ENCODE measurements at places on chromosomes 11 and 22.

DNA sequence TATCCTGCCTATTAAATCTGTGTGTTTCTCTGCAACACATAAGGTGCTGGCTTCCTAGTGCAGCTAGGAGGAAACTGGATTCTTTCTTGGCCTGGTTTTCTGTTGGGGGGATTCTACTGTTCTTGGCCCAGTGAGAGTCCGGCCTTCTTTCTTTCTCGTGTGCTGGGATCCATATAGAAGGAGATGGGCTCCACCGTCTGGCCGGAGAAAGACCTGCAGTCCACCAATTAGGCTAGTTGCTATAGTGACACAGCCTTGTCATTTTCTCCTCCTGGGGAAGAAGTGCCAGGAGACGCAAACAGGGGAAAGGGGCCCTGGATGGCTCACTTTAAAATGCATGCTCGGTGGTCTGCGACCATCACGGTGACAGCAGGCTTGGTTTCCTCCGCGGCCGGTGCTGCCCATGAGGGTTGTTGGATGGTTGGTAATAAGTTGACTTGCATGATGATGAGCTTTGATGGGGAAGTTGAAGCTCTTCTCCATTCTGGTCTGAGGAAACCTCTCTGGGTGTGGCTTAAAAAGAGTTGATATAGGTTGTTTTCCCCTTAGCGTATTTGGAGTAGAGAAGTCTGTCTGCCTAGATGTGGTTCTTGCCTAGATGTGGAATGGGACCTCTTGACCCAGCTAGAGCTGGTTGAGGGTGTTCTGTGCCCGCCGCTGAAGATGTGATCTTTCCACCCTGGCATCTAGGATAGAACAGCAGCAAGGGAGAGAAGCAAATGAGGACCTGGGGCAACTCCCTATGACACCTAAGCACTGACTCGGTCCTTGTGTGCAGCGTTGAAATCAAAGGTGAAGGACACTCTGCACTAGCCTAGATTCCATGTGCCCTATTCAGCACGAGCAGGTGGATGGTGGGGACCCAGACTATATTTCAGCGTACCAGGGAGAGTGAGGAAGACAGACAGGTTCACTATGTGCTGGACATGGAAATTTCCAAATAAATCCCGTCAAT lies 1335.0 kb downstream of the BRD1 start:
- DNase-seq, result peak; percentile 32

- no peak for DNase-seq
Measured at GRCh38 chr11:1293619-1294015, 15.8 kb downstream of the TOLLIP start.

- DNase-seq, result peak; percentile 61
Measured at GRCh38 chr11:6419009-6419631, at the start of gene APBB1. Gene APBB1 (minus strand): TSS chr11:6419094. CDS start chr11:6411347, 7,747 bp downstream.

DNA sequence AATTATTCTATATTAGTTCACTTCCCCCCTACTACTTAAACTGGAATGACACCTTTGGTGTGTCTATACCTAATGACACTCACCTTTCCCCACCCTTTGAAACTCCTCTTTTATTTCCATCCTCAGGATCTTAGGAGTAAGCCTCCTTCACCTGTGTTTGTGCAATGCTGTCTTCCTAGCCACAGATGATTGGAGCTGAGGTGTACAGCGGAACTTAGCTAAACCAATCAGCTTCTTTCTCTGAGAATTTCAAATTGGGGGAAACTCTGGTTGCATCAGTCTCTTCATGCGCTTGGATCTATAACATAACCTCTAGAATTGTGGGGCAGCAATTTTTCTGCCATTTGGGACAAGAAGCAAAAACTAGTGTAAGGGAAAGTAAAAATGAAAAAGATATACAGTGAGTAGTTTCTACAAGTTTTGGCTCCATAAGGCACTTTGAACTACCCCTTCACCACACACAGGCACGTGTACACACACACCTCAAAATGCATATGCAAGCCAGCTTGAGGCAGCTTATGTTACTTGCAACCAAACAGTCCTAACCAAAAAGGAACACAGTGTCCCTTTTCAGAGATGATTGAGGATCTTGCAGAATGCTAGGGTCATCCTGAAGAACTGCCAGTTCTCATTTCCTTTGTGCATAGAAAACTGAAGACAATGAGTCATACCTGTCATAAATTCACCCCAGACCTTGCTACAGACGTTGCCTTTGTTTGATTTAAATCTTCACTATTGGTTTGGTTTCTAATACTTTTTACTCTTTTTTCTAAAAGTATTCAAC lies 36.0 kb upstream of the LDLRAD3 start:
- no peak for DNase-seq

GRCh38 chr11:126978911-126979310 lies 21.7 kb downstream of the KIRREL3 start:
- no peak for DNase-seq

GRCh38 chr22:38863531-38864131 lies 8.4 kb downstream of the CBX6 start:
- no peak for DNase-seq

DNA sequence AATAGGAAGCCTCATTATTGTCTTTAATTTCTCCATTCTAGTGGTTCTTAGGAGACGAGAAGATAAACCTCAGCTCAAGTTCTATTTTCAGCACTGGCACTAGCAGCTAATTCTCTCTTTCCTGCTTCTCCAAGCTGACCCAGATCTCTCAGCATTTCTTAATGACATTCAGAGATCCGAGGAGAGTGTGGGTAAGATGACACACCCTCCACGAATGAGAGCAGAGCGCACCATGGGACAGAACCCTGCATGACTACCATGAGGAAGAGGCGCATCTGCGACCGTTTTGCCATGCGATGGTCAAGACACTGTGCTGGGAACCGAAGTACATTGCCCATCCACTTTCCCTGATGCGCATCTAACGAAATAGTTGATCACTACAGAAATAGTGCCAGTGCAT lies 241.8 kb downstream of the LARGE1 start:
- DNase-seq, result no peak

DNA sequence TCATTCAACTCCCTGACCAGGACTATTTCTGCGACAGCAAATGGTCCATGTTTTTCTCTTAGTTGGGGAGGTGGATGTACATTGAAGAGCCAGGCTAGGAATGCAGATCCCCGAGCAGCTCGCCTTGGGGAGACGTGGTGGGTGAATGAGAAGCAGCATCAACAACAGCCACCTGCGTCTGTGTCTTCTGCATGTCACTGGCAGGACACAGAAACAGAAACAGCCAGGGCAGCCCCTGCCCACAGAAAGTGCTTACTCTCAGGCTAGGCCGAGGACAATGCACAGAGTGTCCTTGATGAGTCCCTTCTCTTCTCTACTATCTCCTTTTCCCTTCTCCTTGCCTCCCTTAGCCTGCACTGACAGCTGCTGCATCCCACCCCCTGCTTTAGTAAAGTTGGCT lies 541.9 kb upstream of the CADM1 start:
- no peak for DNase-seq

DNA sequence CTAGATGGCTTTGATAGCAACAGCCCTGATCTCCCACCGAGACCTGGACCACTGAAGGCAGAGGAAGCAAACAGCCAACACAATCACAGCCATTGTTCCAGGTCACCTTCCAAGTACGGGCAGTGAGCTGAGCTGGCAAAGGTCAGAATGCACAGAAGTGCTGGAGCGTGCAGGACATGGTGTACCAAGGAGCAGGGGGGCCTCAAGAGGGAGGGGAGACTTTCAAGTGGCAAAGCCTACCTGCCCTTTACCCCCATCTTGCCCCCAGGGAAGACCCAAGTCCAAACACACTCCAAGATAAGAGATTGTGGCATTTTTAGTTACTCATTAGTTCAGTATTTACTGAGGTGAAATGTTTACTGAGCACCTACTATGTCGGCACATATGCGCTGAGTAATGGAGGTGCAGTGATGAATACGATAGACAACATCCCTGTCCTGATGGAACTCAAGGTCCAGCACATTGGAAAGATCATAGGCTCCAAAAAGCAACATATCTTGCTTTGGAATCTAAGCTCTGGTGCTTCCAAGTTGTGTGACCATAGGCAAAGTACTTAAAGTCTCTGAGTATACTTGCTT lies 26.0 kb upstream of the TTC12 start:
- no peak for DNase-seq

GRCh38 chr11:1235901-1236315 lies 13.0 kb downstream of the MUC5B start:
- DNase-seq, result no peak

DNA sequence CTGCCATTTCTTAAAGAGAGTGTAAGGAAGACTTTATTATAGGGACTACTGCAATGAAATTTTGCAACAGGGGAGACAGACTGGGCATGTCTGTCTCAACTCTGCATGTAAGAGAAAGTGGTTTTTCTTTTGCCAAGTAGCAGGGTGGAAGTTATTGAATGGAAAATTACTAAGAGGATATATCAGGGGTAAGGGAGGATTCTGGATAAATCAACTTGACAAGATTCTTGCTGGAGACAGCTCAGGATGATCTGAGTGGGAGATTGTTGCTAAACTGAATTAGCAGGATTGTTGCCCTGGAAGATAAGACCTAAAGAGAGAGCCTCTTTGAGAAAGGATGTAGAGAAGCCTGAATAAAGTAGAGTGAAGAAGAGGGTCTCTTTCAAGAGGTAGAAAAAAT lies 145.8 kb downstream of the LUZP2 start:
- no peak for DNase-seq

DNA sequence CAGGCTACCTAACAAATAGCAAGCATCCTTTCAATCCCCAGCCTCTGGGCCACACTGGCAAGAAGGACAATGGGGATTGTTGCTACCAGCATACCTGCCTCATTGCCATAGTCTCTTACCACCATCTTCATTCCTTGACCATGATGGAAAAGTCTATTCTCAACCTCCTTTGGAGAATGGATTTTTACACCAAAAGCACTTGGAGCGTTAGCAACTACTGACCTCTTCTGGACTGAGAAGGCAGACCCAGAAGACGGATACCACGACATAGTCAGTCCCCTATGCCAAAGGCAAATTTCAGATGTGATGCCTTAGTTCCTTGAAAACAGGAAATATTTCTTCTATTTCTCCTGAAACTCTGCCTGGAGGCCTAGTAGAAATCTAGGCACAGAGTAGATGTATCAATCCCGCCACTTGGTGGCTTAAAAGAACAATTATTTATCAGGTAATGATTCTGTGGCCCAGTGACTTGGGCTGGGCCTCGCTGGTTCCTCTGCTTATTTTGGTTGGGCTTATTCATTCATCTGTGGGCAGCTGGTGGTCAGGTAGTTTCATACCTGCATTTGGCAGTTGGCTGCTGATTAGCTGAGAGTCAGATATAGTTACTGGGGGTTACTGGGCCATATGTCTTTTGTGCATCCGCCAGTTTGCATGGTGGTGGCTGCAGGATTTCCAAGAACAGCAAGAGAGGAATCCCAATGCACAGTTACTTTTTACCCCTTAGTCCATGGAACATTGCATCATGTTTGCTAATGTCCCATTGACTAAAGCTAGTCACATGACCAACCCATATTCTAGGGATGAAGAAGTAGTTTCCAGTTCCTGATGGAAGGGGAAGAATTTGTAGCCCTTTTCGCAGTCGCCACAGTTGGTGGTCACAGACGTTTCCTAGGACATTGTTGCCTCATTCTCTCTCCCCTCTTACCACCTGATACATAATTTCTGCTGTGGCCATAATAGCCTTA lies 75.2 kb downstream of the DHCR7 start:
- no peak for DNase-seq

- DNase-seq, result no peak
Measured at GRCh38 chr11:65479184-65480145, 19.4 kb upstream of the MALAT1 start.

GRCh38 chr11:5059391-5059790 lies at the start of gene OR52E2:
Gene OR52E2 (minus strand): TSS chr11:5059627. CDS start chr11:5059627, 0 bp downstream.
- no peak for DNase-seq

DNA sequence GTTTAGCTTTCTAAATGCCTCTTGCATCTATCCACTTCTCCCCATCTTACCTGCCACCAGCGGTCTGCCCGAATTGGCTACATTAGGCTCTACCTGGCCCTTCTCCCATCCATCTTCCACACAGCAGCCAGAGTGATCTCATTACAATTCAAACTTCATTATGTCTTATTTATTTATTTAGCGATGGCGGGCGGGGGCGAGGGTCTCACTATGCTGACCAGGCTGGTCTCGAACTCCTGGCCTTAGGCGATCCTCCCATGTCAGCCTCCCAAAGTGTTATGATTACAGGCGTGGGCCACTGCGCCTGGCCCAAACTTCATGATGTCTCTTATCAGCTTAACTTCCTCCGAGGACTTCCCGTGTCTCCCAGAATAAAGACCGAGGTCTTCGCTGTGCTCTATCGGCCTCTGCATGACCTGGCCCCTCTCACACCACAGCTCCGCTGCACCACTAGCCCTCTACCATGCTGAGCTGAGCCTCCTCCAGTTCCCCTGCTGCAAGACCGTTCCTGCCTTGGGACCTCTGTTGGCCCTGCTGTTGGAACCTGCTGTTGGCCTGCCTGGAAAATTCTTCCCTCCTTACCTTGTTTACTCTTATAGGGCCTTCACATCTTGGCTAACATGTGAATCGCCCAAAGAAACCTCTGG lies 870 bp upstream of the CTTN start:
- DNase-seq, result no peak

DNA sequence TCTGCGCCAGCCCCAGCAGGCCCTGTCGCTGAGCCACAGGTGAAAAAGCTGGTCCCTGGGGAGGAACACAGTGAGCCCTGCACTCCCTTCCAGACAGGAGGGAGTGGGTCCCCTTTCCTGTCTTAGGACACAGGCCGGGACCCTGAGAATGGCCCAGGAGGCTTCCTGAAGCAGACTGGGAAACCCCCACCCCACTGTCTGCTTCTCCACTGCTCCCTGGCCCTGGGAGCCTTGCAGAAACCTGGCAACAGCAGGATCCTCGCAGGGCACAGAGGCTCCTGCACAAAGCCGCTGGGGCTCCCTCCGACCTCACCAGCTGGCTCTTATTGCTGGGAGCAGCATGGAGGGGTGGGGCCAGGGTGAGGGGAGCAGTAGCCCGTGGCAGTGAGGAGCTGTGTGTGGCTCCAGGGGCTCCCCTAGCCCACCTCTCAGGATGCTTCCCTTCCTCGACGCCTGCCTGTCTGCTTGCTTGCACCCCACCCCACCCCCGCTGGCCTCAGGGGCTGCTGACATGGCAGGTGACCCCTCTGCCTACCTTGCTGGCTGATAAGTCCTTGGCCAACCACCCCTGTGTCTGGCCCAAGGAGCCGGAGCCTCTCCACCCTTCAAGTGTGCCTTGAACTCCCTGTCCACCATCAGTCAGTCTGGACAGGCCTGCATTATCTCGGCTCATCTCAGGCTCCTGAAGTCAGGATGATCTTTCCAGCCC lies 72.1 kb upstream of the KCNQ1OT1 start:
- DNase-seq, result no peak

DNA sequence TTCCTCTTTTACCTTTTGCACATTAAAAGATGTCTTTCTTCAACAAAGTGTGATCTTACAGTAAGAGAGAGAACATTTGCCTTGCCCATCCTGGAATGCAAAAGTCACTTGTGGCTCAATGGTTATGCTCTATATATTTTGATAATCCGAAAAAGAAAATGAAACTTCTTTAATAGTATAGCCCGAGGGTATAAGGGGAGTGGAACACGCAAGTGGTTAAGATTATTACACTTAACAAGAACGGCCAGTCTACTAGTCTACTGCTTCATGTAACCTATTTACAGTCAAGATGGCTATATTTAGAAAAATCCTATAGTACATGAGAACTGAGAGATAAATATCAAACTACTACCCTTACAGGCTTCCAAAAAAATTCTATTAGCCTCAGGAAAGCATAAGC lies 86.1 kb downstream of the CADM1 start:
- DNase-seq, result no peak

All from CD4-positive, alpha-beta T cell treated with Interleukin-4 for 4 hours (primary cell).